Mucosa of descending colon (tissue), 3 donors: ENCODE measurements at places on chromosomes 12 and 14. TPM values are rescaled to one million over a fixed set of nuclear protein-coding genes. Genes with fewer than 3 reads are reported as not detected.

- no peak for DNase-seq
These were observed 789.6 kb downstream of the GALC start for GRCh38 chr14:87203346-87203745.

- no peak for DNase-seq
These were observed 8.0 kb downstream of the PTPN21 start for GRCh38 chr14:88546621-88547385.

The C12orf50 gene
- total RNA-seq, result not detected

DNA sequence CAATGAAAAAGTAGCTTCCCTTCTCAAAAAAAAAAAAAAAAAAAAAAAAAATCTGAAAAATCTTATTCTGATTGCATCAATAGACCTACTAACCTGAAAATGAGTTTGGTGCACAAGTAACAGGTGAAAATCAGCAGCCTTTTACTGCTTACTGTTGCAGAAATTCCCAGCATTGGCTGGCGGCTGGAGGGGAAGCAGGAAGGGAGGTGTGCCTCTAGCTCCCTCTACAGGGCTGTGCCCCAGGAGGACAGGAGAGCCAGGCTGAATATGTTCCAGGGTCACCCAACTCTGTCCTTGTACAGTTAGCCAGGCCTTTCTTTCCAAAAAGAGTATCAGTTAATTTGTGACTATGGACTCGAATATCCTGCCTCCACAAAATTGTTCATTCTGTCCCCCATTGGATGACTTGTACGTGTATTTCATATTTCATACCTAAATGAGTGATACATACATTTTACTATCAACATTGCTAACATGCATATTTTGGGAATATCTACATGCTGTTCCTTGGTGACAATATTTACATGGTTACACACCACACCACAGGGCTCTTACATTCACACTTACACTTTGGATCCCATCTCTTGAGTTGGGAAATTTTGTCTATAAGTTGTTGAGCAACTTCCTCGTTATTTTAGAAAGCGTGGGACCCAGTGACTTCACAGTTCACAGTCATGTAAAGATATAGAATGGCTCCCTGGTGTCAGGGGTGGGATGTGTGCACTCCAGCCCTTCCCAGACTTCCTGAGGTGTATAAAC is 124.8 kb downstream of the SAMD4A start:
- peak; percentile 87 for DNase-seq

The FOXN4 gene
- total RNA-seq, result not detected

GRCh38 chr14:54488318-54488645 is 498 bp downstream of the GMFB start:
- DNase-seq, result no peak

DNA sequence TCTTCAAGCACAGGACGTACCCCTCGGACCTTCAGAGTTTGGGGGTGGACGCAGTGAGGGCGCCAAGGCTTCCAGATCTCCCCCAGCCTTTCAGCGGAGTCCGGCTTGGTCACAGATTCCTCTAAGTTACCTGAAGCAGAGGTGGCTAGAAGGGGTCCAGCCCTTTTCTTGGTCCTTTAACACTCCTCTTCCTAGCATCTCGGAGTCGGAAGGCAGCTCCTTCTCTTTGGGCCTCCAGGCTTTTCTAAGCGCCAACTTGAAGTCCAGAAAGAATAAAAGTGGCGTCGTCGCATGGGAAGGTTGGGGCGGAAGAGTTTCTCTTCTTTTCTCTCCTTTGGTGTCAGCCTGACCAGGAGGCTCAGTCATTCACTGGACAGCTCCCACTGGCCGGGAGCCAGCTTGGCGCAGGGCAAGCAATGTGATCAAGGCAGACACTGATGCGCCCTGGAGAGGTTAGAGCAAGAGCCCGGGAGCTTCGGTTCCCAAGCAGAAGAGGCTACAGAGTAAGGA is 9.6 kb downstream of the OR6S1 start:
- peak; percentile 77 for DNase-seq

DNA sequence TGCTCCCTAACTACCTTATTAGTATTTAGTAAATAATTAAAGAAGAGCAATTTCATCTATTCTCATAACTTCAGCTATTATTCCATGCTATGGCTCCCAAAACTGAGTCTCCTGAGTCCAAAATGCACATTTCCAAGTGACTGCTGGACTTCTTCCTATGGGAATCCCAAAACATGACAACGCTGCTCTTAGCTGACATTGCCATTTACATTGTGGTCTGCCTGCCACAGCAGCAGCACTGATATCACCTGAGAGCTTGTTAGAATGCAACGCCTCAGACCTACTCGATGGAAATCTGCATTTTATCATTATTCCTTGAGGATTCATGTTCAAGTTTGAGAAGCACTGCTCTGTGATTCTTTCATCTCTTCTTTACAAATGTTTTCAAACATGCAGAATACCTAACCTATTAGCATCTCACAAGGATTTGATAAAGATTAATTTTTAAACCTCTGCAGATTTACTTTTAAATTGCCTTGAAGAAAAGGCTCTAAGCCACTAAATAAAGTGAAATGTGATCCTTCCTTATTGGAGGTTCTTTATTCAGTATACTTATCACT is 77.7 kb downstream of the SEC23A start:
- DNase-seq, result no peak

GRCh38 chr14:94394581-94395207 is 6.3 kb upstream of the SERPINA1 start:
- no peak for DNase-seq

GRCh38 chr14:33668066-33668465 is 282.8 kb downstream of the EGLN3 start:
- DNase-seq, result no peak

DNA sequence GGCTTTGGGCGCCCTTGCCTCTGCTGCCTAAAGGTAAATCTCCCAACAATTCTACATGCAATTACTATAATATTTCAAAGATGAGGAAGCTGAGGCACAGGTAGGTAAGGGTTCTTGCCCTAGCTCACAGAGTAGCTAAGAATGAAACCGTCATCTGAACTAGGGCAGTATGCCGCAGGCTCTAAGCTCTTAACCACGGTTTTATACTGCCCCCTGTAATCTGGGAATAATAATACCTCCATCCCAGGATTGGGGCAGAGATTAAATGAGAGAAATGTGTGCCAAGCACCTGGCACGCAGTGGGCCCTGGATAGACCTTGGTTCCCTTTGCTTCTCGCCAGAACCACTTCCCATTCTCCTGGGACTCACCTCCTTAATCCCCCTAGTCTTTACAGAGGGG is 1.5 kb upstream of the HRK start:
- no peak for DNase-seq

The NAB2 gene
- total RNA-seq, result 3.9 TPM

GRCh38 chr14:74868739-74869138 is 7.2 kb downstream of the PROX2 start:
- DNase-seq, result no peak

- no peak for DNase-seq
These were observed 85.0 kb downstream of the AKAP6 start for GRCh38 chr14:32413967-32414640.

DNA sequence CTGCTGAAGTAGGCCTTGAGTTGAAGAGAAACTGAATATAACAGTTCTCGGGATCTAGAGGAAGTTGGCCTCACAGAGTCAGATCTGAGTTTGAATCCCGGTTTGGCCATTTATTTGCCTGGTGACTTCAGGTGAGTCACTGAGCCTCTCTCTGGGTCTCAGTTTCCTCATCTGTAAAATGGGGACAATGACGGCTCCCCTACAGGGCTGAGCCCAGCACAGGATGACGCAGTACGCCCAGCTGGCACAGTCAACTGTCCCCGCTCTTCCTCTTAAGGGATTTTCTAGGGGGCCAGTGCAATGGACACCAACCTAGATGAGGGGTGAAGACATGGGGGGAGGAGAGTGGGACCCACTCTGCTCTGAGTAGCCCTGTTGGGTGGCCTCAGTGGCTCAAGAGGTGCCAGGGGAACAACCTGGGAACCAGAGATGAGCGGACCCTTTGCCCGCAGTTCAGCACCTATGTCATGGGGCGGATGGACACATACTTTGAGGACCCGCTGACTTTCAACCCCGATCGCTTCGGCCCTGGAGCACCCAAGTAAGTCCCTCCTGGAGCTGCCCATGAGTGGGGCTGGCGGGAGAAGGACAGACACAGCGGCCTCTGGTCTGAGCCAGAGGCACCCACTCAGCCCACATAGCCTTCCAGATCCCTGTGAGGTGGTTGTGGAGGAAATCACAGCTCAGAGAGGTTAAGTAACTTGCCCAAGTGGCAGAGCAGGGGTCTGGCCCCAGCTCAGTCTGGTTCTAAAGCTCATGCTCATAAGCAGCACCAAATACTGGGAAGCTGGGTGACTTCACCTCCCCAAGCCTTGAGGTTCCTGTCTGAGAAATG is 41.1 kb downstream of the CYP46A1 start:
- no peak for DNase-seq

DNA sequence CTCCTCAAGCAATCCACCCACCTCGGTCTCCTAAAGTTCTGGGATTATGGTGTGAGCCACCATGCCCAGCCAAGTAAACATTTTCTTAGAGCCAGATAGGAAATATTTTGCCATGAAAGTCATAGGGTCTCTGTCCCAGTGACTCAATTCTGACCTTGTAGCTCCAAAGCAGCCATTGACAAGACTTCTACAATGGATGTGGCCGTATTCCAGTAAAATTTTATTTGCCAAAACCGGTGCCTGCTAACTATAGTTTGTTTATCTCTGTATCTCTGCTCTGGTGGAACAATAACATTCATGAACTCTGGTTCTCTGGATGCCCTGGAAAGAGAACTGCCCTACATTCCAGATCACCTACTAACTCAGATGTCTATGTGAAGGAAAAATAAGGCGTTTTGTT is 54.6 kb upstream of the USP44 start:
- no peak for DNase-seq

GRCh38 chr14:76589246-76589645 is 172.0 kb upstream of the VASH1 start:
- DNase-seq, result no peak

- DNase-seq, result no peak
These were observed 3.0 kb downstream of the MIS18BP1 start for GRCh38 chr14:45249856-45250575.

- DNase-seq, result peak; percentile 80
These were observed 7.6 kb downstream of the EVL start for GRCh38 chr14:100072783-100073346.
